ENCODE measurements at places on chromosomes 5 and 9.

DNA sequence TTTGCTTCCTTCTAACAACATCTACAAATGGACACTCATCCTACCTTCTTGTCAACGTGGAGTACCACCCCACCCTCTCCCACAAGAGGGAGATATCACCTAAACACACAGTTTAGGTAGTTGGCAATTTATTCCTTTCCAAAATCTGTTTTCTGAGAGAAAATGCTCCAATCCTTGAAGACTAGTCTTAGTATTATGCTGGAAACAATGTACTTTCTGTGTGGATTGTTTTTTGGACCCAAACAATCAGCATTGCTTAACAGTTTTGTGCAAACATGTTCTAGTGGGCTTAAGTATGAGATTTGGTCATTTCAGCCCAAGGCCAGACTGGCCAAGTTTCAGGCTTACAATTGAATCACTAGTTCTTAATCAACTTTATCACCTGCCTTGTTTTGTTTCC, 359.1 kb downstream of the ARHGEF28 start:
- DNase-seq: peak; percentile 2

DNA sequence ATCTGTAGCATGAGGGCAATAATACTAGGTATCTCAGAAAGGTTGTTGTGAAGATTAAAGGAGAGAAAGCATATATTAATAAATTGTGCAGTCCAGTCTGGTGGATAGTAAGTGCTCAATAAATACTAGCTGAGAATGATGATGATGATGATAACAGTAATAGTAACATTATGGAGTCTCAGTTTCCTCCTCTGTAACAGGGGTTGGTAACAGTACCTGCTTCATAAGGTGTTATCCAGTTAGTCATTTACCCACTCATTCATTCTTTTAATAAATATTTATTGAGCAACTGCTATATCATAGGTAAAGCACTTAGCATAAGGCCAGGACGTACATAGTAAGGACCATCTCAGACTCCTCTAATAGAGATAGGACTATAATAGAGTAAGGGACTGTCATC, 7.6 kb downstream of the SLC6A7 start:
- DNase-seq: no peak

- DNase-seq: peak; percentile 89
These were observed at the start of gene EIF4EBP3 for GRCh38 chr5:140547508-140548299. EIF4EBP3 (plus strand) TSS chr5:140547662; CDS start chr5:140547738, 76 bp downstream.

DNA sequence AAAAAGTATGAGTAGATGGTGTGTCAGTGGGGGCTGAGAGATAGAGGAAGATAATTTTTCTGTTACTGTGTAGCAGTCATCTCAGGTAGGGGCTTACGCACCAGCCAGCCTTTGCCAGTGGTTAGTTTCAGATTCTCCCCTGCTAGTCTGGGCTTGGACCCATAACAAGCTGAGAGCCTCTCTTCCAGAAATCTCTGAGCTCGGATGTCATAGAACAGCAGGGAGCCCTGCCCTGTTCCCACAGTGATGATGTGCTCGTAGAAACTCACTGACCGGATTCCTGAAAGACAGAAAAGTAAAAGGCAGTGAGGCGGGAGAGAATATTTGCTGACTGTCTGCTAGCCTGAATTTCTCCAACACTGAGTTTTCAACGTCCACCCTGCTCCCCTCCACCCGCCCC, 37.2 kb downstream of the DCAF12 start:
- no peak for DNase-seq

- DNase-seq: no peak
These were observed 13.6 kb upstream of the MRNIP start for GRCh38 chr5:179872055-179872827.

DNA sequence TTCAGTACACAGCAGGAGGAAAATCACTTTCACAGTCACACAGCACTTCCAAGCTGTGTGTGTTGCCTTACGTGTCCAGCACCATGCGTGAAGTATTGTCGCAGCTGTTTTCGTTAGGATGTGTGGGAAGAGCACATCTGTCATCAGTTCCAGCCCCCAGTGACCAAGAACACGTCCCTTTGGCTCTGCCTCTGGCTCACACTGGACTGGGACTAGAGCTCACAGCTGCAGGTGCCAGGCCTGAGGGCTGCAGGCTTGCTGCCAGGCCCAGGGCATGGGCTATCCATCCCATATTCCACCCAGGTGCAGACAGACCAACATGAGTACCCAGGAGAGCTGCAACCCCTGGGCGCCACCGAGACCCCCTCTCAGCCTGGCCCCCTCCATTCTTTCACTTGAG, 60.5 kb upstream of the ANKRD33B start:
- no peak for DNase-seq

DNA sequence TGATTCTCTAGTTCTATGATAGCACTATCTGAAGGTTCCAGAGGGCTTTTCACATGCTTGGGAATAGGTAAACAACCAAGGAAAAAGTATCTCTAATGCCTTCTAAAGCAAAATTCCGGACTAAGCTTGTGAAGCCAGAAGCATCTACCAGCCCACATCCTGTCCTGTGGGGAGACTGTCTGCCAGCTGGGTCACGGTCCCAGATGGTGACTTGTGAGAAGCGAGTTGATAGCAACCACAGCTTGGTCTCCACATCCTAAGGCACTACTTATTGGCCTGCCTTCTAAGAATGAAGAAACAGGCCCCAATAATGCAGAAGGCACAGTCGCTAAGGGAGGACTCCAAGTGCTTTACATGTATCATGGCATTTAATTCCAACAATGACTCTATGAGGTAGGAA, 184.1 kb upstream of the ADRA1B start:
- DNase-seq: peak; percentile 16

DNA sequence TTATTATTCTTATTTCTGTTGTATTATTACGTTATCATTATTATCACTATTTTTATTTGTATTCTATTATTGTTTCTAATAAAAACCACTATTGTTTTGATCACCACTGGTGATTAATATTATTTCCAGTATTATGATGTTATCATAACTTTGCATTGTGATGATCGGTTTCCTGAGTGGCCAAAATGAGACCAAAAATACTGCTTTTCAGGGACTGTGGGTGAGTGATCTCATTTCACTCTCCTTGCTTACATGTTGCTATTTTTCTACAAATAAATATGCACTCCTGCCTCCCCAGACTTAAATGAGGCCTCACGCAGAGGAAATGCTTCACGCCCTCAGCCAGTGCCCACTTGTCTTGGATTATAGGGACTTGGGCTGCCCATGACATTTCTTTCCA, 78.4 kb downstream of the LRSAM1 start:
- DNase-seq: no peak

GRCh38 chr9:17138503-17138902, 3.7 kb downstream of the CNTLN start:
- no peak for DNase-seq

DNA sequence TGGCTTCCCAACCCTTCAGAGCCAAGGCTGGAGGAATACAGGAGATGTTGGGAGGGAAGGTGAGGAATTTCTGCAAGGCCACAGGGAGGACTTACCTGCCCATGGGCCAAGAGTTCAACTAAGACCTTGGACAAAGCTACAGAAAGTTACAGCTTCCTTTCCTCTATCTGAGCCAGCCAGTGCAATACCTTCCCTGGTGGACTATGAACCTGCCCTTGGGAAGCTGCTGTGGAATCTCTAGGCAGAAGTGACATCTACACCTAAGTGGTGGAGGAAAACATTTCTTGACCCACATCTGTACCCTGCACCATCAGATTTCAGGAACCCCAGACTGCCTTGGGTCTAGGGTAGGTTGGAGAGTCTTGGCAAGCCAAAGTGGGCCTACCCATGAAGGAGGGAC, 6.7 kb upstream of the SKP1 start:
- DNase-seq: no peak

- no peak for DNase-seq
These were observed 25.9 kb downstream of the CCT5 start for GRCh38 chr5:10275991-10276390.

- peak; percentile 61 for DNase-seq
These were observed 709 bp downstream of the WHRN start for GRCh38 chr9:114504341-114505186.

GRCh38 chr9:126128494-126129142, 198.0 kb upstream of the MVB12B start:
- no peak for DNase-seq

DNA sequence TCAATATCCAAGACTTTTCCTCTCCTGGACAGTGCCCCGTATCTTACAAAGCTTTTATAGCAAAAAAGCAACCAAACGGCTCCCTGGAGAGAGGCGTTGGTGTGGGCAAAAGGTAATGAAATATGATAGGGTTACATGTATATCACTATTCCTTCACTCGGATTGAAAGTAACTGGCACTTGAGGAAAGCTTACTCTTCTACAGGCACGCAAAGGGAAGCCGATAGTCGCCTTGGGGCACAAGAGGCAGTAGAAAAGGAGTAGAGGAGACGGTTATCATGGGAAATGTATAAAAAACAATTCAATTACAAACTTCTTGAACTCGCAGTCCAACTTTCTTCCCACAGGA, 1.1 kb downstream of the DIAPH1 start:
- DNase-seq: peak; percentile 43

GRCh38 chr5:56649569-56649968, 165.8 kb upstream of the MAP3K1 start:
- DNase-seq: no peak

- DNase-seq: no peak
These were observed 367.4 kb downstream of the EFNA5 start for GRCh38 chr5:107303171-107303968.

GRCh38 chr5:151742870-151743294, 15.5 kb downstream of the ATOX1 start:
- no peak for DNase-seq

DNA sequence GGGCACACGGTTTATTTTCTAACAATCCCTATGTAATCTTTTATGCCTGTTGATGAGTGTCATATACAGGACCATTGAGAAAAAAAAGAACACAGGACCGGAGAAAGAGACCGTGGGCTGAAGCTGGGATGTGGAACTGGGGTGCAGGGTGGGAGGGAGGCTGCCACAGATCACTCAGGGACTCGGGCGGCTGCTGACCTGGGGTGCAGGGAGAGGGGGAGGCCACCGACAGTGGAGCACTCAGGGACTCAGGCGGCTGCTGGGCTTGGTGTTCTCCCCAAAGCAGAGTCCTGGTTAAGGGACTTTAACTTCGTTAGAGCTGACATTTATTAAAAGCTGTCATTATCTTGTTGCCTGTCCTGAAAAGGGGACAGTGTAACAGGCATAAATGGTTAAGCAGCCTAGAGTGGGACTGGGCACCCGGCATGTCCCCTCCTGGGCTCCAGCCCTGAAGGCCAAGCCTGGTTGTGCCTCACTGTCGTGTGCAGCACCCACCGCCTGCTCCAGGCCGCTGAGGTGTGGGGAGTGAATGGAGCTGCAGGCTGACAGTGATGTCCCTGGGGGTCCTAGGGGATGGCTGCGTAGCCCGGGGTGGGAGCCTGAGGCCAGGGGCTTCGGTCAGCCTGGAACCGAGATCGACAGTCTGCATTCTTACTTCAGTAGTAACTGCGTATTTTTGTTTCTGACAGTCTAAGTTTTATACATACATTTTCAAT, 14.0 kb downstream of the NDUFS6 start:
- no peak for DNase-seq

DNA sequence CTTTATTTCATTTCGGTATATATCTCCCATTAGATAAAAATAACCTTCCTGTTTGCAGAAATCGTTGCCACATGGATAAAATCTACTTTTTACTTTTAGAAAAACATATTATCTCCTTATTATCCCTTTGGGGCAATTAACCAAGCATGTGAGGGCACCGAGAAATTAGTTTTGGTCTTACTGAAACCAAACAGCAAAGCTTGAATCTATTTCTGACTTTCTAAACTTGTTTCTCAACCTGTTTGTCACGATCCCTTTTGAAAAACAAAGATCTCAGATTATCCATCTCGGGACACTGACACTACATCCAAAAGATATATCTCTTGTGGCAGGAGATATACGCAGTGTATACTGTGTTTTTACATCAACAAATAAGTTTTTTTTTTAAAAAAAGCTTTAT, 2.3 kb downstream of the TUT7 start:
- no peak for DNase-seq

- DNase-seq: no peak
These were observed 10.8 kb downstream of the SAXO1 start for GRCh38 chr9:19022206-19022605.

- no peak for DNase-seq
These were observed 300.0 kb downstream of the PDE4D start for GRCh38 chr5:59593439-59594007.

- peak; percentile 79 for DNase-seq
These were observed 76.7 kb downstream of the GRAMD2B start for GRCh38 chr5:126499853-126500342.

DNA sequence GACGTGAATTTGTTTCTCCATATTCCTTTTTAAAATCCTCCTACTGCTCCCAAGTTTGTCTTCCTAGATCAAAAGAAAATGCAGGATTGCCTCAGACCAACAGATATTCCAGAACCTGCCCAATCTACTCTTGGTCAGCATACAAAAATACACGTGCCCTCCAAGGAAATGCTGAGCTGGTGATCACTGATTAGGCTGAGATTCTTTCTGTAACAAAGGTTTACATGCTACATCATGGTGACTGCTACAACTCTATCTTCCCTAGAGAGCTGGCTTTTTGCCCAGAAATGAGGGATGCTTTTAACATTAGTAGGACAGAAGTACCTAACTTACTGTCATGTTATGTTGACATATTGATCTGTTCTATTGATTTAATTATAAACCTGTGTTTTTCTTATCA, 35.5 kb downstream of the OR2Y1 start:
- DNase-seq: no peak

DNA sequence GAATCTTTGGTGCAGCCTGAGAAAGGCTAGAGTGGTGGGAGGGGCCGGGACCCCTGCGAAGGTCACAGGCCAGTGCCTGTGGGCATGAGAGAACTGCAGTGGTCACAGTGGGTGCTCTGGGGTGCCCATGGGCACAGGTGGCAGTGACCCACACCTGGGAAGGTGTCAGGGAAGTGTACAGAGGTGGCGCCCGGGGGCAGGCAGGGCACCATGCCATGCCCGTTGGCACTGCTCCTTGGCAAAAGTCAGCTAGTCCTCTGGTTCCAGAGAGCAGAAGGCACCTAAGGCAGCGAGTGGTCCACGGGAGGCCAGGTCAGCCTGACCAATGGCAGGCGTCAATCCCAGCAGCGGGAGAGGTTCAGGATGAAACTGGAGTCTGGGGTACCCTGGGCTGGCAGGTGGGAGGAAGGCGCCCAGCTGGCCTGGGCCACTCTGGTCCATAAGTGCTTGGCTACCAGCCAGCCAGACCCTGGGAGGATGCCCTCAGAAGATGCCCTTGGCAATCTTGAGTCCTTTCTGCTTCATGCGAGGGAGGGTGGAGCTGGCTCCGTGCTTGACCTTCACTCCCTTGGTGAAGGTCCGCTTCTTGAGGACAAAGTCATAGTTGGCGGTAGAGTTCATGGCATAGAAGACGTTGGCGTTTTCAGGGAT, 22.8 kb downstream of the RALGDS start:
- no peak for DNase-seq

GRCh38 chr9:14768405-14769229, 46.1 kb upstream of the CER1 start:
- DNase-seq: peak; percentile 56

Data from natural killer cell (primary cell).